ENCODE measurements at places on chromosomes 5 and 9.
A peak's percentile ranks its signal among the peaks of the same experiment; 100 is the strongest.

GRCh38 chr9:138101444-138102234 lies 224.1 kb downstream of the CACNA1B start:
- peak; percentile 47 for DNase-seq

DNA sequence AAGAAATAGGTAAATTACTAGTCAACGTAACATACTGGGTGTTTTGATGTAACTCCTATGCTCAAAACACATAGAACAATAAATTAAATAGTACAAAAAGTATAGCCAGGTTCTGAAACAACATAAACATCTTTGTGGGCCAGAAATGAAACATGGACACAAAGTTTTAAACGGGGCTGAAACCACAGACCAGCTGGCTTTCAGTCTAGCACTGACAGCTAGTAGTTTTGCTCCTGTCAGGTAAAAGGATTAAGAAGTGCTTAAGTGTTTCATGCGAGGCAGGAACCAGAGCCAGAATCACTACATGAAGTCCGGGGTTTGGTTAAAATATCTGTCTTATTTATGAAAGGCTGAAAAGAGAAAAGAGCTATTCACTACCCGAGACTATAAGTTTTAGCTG lies 19.5 kb downstream of the DCAF10 start:
- no peak for DNase-seq

- no peak for DNase-seq
These were observed 69.0 kb upstream of the PHYKPL start for GRCh38 chr5:178301641-178302040.

DNA sequence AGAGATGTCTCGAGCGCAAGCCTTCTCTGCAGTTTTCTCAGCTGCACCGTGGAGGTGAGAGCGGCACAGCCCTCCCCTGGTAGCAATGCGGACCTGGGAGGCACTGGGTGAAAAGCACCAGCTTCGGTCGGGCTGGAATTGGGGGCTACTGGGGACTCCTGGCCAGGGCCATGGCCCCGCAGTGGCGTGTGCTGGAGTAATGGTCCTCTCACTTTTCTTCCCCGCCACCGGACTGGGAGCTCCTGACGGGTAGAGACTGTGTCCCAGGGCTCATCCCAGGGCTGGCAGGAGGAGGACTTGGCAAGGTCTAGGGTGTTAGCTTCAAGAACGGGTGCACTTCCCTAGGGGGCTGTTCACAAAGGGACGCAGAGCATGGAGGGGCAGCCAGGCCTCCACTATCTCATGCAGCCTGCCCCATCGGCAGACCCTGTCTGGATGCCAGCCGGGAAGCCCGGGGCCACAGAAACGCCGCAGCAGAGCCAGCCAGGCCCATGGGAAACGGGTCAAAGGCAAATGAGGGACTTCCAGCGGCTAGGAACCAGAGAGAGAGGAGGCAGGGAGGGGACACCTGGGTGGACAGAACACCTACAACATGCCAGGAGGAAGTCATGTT lies 92.6 kb upstream of the MVB12B start:
- DNase-seq, result no peak

DNA sequence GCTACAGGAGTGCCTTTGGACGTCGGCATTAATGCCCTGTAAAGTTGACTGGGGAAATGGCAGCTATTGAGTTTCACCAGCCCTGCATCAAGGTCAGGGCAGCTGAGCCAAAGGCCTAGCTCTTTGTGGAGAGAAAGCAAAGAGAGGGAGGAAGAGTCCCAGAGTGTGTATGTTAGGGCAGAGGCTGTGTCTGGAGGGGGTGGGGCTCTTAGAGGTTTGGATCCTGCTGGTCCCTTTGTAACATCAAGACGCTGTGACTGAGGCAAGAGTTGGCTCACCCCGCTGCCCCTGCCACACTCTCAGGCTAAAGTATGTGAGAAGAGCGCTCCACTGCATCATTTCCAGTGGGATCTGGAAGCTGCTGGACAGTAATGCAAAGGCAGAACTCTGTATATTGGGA lies 34.3 kb downstream of the TMOD1 start:
- DNase-seq, result no peak

DNA sequence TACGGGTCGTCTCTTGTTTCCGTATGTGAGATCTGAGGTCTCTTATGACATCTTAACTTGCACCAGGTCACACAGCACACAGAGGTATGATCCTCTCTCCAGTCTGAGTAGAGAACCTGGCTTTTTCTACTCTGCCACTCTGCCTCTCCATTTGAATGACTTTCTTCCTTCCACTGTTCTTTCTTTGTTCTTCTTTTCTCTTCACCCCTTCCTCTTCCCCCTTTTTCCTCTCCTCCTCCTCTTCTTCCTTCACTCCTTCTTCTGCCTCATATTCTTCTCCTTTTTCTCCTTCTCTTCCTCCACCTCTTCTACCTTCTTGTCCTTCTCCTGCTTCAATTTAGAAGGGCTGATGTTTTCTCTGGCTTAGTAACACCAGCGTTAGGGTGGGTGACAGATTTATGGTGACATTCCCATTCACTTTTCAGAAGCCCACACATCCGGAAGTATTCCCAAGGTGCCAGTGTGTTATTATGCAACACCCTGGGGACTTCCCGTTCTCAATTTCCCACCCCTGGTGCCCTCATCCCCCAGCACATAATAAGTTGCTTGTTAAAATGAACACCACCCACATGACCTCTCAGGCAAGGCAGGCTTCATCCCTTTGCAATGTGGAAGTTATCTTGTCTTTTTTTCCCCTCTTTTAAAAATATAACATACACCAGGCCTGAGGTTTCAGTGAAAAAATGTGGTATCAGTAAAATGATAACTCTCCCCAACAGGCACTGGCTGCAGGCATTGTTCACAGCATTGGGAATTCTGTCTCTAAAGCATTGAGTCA lies 122.0 kb downstream of the PAPPA start:
- no peak for DNase-seq

- DNase-seq, result no peak
These were observed 60.1 kb downstream of the BHMT start for GRCh38 chr5:79171635-79172245.

DNA sequence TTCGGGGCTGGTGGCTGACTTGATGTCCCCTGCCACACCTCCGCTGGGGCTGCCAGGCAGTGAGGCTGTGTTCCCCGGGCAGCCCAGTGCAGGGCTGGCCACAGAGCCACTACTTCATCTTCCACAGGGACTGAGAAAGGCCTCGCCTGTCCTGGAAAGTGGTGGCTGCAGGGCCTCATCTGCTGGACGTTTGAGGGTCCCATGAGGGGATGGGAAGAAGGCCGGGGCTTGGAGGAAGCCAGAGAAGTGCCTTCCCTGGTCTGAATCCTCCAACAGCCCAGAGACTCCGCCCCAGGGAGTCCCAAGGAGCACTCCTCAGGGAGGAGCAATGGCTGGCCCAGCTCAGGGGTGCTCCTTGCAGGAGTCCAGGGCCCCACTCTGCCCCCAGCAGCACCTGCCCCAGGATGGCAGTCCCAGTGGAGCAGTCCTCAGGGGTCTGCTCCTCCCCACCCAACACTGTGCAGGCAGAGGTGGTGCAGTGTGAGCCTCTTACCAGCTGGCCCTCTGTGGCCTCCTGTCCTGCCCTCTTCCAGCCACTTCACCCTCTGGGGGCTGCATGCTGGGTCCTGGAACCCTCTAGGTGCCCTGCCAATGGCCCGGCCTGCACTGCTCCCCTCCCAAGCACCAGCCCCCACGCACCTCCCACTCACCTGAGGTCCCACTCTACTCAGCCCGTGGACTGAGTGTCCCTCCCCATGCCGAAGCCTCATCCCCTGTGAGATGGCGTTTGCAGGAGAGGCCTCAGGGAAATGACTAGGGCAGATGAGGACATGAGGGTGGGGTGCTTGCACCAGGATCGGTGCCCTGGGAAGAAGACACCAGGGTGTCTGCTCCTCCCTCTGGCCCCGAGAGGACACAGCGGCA lies 47.3 kb upstream of the COL5A1 start:
- no peak for DNase-seq

GRCh38 chr5:134289509-134290113 lies 63.7 kb upstream of the PPP2CA start:
- peak; percentile 78 for DNase-seq

GRCh38 chr5:33231935-33232334 lies 208.8 kb upstream of the TARS1 start:
- no peak for DNase-seq

- DNase-seq, result no peak
These were observed 175.8 kb downstream of the TENT4A start for GRCh38 chr5:6889030-6889429.

DNA sequence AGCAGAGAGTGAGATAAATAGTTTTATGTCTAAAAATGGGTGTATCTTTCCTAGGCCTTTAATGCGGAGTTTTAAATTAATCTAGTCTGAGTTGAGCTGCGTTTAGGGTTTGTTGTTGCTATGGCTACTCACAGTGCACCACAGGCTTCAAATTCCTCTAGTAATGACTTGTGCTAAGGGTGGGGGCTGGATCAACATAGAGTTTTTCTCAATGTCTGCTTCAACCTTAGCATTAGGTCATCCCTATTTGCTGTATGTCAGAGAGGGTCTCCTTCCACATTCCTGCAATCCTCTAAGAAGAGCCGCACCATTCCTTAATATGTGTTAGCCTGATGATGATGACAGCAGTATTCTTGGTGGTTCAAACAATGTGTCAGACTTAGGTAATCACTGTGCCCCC lies 465.6 kb upstream of the KIF2A start:
- DNase-seq, result no peak

- DNase-seq, result no peak
These were observed 352.4 kb downstream of the CETN3 start for GRCh38 chr5:90056911-90057705.

- no peak for DNase-seq
These were observed 69.5 kb downstream of the ACTL7B start for GRCh38 chr9:108786322-108786721.

- DNase-seq, result no peak
These were observed 94.0 kb downstream of the GAPVD1 start for GRCh38 chr9:125355601-125356000.

DNA sequence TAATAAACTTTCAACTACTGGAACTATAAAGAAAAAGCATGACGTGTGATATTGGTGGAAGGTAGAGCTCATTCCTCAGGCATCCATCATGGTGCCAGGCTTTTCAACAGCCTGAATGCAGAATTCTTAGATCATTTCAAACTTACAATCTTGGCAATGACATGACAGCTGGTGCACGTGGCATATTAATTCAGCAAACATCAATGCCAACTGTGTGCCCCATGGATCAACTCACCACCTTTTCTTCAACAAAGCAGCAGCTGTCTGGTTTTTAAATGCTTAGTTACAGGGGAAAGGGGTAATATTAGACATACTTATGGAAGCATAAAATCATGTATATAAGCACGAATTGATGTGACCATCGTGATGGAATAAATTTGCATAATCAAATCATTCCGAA lies 56.0 kb upstream of the OR13F1 start:
- DNase-seq, result no peak

DNA sequence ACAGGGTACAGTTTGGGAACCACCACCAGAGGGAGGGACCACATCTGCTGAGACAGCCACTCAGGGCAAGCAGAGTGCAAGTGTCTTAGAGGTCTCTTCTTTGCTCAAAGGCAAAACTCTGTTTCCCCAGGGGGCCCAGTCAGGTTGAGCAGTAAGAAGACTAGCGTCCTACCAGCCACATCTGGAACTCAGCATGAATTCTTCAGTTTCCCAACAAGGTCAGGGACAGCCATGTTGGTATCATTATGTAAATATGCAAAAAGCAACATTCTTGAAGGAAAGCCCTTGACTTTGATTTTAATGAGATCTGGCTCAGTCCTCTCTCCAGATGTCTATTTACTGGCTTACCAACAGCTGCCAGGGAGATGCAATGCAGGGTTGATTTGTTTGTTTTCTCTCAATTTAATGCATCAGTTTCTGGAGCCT lies 46.7 kb downstream of the TGFBI start:
- DNase-seq, result no peak

GRCh38 chr5:143084407-143084806 lies 314.2 kb downstream of the ARHGAP26 start:
- DNase-seq, result no peak

GRCh38 chr5:61449804-61450492 lies 117.9 kb downstream of the ZSWIM6 start:
- no peak for DNase-seq

- no peak for DNase-seq
These were observed 382.1 kb downstream of the TLE4 start for GRCh38 chr9:79953908-79954307.

- no peak for DNase-seq
These were observed 79.2 kb upstream of the PANK3 start for GRCh38 chr5:168658394-168658793.

- DNase-seq, result no peak
These were observed 71.3 kb downstream of the GDA start for GRCh38 chr9:72220589-72220988.

- no peak for DNase-seq
These were observed 1774.7 kb upstream of the ACO1 start for GRCh38 chr9:30609713-30610112.

DNA sequence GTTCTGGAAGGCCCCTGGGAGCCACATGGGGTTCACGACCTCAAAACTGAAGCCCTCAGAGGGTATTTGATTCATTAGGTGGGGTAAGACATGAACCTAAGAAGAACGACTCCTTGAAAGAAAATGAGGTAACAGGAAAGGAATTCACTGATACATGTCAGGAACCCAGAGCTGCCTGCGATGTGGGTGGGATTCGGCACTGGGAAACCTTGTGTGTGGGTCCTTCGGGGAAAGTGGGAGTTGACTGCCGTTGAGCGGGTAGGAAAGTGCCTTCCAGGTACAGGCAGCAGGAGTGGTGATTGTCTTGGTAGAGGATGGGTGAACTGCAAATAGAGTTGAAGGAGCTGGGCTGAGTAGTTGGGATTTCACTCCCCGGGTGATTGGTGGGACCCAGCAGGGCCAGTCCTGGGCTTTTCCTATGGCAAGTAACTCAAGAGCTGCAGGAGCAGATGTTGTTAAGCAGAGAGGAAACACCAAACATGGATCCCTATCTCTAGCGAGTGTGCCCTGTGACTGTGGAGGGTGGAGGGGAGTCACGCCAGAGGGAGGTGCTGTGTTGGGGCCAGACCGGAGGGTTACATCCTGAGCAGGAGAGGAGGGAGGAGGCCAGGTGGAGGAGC lies 30.8 kb downstream of the ANKRD33B start:
- DNase-seq, result no peak

DNA sequence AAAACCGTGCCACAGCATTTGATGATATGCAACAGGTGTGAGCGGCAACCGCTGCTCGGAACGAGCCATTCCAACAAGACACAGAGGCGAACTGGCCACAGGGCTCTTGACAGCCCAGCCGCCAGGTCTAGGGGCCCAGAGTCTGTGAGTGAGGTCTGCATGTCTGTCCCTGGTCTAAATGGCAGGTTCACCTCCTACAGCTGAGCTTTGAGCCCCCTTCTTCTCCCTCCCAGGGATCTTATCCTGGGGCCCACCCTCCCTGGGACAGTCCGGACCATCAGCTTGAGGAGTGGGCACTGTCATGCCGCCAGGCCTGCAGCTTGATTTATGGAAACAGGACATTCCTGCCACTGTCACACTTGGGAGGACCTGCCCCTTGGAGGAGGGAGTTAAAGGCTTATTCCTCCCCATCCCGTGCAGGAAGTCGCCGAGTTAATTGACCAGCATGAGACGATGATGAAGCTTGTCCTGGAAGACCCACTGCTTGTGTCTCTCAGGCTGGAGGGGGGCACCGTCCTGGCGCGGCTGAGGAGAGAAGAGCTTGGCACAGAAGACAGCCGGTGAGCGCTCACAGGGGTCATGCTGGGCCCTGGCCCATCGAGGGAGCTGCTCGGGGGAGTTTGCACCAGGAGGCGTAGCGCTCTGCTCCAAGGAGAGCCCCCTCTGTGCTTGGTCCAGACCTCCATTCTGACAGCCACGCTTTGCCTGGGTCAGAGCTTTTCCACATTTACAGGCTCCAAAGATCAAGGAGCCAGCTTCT lies 35.5 kb upstream of the LRRC14B start:
- DNase-seq, result peak; percentile 52

GRCh38 chr9:1271367-1271766 lies 221.2 kb downstream of the DMRT2 start:
- no peak for DNase-seq

- DNase-seq, result no peak
These were observed 153.3 kb upstream of the SPRY4 start for GRCh38 chr5:142478113-142478512.
